ENCODE measurements at places on chromosomes 7 and 10.

- no peak for DNase-seq
Measured at GRCh38 chr10:60042262-60042661, 135.9 kb upstream of the CCDC6 start.

DNA sequence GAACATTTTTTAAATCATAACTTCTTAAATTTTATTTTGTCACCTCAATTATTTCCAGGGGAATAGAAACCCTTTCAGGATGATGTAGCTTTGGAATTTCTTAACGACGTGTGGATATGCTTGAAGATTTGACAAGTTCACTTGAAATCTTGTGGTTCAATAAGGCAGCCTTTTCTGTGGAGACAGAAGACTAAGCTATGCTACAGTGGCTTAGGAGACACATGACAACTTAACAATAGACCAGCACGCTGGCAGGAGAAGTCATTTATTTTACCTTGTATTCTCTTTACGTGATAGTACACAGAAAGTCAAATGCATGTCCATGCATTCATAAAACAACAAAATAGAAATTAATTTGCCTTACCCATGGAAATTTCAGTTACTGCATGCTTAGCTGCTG lies 181.6 kb downstream of the GRM3 start:
- no peak for DNase-seq

DNA sequence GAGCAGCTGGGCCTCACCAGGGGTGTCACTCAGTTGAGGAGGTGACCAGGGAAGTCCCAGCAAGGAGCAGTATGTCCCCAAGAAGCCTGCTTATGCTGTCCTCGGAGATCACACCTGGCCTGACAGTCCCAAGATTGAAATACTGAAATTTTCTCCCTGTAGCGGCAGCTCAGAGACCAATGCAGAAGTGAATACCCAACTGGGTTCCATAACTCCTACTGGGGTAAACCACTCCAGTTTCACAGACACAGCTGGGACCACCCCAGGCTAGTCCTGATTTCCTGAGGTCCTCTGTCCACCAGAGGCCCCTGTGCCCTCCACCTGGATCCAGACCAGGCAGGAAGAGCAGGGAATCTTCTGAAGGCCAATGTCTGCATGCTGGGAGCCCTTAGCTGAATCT lies 298.1 kb downstream of the ZEB1 start:
- no peak for DNase-seq

DNA sequence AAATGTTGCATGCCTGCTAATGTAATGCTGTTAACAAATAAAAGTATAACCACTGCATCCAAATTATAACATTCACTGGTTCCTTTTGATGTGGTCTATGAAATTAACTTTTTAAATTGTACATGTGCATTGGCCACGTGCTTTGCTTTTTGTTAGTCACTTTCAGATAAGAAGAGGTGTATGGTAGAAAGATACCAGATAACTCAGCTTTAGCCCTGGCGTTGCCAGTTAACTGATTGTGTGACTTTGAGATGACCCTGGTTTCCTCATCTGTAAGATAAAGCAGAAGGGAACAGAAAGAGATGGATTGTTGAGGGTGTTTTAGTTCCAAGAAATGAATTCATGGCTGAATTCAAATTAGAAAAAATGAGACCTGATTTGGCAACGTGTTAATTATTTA lies 1.9 kb upstream of the TRDMT1 start:
- DNase-seq: no peak

GRCh38 chr7:2247141-2247995 lies 5.3 kb downstream of the NUDT1 start:
- DNase-seq: peak; percentile 49

DNA sequence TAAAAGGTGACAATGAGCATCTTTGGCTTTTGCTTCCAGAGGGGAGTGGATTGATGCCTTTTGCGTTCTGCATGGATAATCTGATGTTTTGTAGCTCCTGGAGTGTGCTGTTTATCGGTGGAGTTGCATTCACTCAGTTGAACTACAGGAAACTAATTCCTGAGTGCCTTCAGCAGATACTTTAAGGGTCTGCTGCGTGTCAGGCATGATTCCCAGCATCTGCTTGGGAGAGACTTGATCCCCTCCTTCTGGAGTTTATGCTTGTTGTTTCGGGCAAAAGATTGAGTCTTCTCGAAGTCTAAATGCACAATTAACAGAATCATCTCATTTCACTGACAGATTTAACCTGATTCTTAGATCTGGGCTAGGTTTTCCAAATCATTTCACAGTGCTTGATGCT lies 46.2 kb downstream of the CELF2 start:
- DNase-seq: no peak

DNA sequence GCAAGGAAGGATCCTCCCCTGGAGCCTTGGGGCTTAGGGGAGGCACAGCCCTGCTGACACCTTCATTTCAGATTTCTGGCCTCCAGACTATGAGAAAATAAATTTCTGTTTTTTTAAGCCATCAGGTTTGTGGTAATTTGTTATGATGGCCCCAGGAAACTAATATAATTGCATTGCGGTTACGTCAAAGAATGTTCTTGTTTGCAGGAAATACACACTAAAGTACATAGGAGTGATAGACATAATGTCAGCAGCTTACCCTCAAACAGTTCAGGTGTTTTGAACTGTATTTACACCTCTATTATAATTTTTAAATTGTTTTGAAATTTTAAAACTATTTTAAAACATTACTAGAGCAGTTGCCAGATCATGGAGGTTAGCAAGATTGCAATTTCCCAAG lies 12.6 kb upstream of the FHIP2A start:
- no peak for DNase-seq

- DNase-seq: no peak
Measured at GRCh38 chr7:147276783-147277370, 1160.3 kb downstream of the CNTNAP2 start.

- DNase-seq: peak; percentile 81
Measured at GRCh38 chr7:45917658-45918057, 3.4 kb downstream of the IGFBP3 start.

Measured in ELR (cell line).